Brain (organoid and tissue), 16 donors: ENCODE measurements at places on chromosomes 7 and 10.
A peak's percentile ranks its signal among the peaks of the same experiment; 100 is the strongest.

DNA sequence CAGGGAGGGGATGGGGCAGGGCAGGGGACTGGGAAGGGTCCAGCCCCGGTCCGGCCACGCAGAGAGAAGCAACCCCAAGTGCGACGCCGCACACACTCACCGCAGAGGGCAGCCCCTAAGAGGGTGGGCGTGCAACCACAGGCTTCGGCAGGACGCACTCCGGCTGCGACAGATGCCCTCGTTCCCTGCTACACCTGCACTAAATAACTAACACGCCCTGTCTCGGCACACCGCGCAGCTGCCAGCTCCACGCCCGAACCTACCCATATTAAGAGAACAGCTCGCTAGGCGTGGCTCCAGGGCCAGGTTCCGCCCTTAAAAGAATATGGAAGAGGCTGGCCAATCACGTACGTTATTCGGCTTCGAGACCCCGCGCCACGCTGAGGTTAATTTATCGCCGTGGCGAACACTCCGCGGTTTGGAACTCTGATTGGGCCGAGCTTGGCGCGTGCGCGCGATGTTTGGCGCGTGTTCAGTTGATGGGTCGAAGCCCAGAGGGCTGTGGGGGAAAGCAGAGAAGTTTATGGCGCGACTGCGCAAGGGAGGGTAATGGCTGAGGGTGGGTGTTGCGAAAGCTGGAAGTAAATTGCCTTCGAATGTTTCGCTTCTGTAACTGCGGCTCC lies 91.1 kb downstream of the OR13A1 start:
- peak; percentile 39 for DNase-seq

DNA sequence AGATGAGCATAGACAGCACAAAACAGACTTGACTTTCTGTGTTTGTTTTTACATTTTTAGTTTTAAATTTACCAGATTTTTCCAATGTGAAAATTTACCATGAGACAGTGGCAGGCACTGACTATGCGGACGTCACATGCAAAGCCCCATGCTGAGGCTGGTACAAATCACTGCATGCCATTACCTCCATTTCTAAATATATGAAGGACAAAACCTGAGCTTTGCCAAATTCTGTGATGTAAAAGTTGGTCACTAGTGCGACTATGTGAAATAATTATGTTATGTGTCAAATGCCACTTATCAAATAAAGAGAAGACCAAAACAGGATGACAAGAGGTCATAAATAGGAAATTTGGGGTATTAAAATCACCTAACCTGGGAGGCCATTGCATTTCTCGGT lies 22.1 kb downstream of the NRAP start:
- no peak for DNase-seq

DNA sequence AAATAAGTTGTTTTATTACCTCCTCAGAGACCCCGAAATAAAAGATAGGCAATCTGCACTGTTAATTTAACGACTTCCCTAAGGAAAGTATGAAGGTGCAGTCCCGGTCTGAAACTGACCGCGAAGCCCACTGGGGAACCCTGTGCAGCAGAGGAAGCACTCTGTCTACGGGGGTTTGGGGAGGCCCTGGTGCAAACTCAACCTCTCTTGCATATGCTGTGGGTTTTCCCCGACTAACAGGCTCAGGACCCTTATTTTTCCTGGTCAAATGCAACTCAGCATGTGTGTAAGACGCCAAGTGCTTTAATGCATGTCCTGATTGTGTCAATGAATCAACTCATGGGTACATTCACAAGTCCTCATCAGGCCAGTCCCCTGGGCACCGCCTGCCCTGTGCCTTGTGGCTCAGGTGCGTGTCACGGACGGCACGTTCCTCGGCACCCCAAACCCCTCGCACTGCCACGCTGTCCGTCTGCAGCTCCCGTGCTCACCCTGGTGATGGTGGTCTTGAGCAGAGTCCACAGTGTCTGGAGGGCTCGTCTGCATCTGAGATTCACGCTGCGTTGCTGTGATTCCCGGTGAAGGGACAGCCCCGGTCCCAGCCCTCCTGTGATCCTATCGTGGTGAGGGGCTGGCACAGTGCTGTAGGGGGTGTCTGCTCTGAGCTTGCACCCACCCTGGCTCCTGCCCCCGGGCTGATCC lies 33.8 kb downstream of the JAKMIP3 start:
- no peak for DNase-seq

GRCh38 chr10:30013757-30014156 lies 45.6 kb downstream of the JCAD start:
- DNase-seq = peak; percentile 75

- DNase-seq = peak; percentile 45
These were observed 76.4 kb downstream of the RELN start for GRCh38 chr7:103912891-103913605.

DNA sequence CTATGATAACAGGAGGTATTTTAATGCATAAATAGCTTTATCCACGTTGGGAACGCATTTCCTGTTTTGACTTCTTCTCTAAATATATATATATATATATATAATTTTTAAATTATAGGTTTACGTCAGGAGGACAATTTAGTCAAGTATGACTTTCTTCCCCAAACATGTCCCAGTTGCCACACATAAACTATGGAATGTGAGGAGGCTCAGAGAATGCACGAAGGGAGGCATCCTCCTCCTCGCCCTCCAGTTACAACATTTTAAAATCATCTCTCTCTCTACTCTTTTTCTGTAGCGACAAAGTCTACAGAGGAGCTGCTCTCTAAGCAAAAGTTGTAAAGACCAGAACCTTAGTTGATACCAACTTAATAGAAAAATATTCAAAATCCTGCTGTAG lies 106.9 kb upstream of the LYZL1 start:
- no peak for DNase-seq

DNA sequence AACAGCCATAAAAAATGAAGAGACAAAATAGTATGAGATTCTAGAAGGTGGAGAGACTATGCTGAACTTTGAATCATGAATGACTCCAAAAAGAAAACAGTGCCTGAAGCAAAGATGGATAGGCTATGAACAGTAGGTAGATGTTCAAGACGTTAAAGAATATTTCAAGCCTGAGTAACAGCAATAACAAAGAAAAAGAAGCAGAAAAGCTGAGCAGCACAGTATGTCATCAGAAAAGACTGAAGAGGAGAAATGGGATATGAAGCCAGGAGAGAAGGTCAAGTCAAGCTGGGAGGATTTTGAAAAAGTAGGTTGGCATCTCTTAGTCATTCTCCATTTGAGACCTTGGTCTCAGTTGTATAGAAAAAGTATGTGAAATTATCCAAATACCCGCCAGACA lies 484.4 kb downstream of the SORCS1 start:
- DNase-seq = no peak

DNA sequence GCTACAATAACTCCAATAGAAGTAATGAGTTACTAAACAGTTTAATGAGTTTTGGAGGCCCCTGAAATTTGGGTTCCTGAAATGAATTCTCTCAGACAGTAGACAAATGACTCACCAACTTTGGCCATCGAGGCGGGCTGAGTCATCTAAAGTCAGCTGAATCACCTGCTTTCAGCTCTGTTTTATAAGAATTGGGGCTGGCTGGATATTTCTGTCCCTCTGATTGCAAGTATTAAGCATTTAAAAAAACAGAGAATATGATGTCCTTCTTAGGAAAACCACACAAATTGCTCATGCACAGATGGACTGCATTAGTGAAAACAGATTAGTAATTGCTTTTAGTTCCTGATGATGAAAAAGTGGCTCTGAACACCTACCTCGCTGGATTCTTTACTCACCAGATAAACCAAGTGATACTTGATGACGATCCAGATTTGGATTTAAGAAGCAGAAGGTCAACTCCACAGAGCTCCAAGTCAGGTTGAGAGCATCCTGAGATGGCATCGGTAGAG lies 59.1 kb downstream of the ZNF365 start:
- DNase-seq = no peak

GRCh38 chr7:104650991-104651640 lies 322.7 kb downstream of the LHFPL3 start:
- DNase-seq = peak; percentile 15

GRCh38 chr7:138853448-138853847 lies 55.5 kb upstream of the ATP6V0A4 start:
- DNase-seq = no peak

DNA sequence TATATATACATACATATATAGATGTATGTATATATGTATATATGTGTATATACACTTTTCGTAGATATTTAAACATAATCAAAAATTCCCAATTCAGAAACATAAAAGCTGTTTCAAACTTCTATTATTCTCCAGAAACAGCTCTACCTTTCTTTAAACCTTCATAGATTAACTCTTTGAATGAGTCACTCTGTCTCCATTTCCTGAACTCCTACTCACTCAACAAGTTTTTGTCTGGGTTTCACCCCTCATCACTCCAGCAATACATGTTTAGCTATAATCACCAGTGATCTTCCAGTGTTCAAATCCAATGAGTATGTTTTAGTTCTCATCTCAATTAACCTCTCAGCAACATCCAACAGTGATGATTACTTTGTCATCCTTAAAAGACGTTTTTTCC lies 9.6 kb downstream of the DGKB start:
- no peak for DNase-seq

GRCh38 chr7:132053871-132054270 lies 497.4 kb upstream of the PODXL start:
- DNase-seq = no peak

- DNase-seq = peak; percentile 23
These were observed 36.7 kb downstream of the WAC start for GRCh38 chr10:28569506-28570159.

- DNase-seq = no peak
These were observed 234.4 kb upstream of the SLC26A5 start for GRCh38 chr7:103680161-103681144.

- DNase-seq = no peak
These were observed at the start of gene SSC4D for GRCh38 chr7:76409537-76409936. Gene SSC4D, minus strand, starts transcription at chr7:76409697. Its CDS starts 5,258 bp downstream, at chr7:76404439.

DNA sequence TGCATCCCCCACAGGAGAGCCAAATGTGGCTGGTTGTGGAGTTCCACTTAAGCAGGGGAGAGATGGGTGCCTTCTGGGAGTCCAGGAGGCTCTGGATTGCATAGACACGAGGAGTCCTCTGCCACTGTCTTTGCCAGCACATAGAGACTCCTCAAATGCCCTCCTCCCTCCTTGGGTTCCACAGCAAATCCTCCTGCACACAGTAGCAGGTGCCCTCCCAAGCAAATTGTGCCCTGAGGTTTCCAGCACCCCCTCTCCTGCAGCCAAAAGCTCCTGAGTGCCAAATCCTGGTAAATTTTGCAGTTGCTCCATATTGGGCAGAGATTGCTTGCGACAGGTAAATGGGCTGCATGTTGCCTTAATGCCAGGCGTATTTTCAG lies 5.8 kb downstream of the EVX1 start:
- DNase-seq = no peak

DNA sequence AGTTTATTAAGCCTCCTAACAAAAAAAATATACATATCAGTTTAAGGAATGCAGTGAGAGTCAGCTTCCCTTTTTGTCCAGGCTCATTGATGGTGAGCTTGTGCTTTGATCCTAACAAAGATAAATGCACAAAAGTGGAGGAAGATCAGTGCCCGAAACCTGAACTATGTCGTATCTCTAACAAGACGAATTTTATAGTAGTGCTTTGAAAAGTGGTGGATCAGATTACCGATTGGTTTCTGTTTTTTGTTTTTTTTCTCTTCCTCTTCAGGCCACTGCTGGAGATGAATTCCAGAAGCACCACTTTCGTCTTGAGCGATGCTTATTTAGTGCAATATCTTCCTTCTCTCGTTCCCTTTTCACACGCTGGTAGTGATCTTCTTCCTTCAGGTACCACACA lies 72.8 kb downstream of the RHOBTB1 start:
- no peak for DNase-seq

- no peak for DNase-seq
These were observed 75.7 kb downstream of the VPS41 start for GRCh38 chr7:38833329-38833728.

DNA sequence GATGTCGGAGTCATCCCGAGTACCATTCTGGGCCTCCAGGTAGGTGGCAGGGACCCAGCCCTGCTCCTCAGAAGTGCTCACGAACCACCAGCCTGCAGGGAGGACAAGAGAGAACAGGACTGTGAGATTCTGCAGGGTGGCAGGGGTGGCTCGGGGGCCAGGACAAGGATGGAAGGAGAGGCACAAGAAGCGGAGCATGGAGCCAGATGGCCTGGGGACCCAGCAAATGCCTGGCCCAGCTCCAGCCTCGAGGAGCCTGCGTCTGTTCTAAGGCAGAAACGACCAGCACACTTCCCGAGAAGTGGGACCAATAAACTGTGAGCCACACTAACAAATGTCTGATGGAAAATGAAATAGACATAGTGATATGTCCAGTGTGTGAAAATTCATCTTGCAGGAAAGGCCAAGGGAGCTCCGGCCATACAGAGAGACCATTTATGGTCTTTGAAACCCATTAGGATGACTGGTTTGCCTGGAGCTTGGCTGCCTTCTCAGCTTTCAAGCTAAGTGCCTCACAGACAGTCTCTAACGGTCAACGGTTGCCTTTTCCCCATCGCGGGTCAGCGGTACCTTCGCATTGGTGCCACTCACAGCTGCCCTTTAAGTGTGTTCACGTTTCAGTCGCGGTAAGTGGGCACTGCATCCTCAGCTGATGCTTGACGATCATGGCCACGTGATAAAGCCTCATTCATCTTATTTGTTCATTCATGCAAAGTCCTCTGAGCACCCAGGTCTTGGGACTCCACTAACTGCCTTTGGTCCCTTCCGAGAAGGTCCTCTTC lies 133.8 kb downstream of the NEURL1 start:
- peak; percentile 52 for DNase-seq

DNA sequence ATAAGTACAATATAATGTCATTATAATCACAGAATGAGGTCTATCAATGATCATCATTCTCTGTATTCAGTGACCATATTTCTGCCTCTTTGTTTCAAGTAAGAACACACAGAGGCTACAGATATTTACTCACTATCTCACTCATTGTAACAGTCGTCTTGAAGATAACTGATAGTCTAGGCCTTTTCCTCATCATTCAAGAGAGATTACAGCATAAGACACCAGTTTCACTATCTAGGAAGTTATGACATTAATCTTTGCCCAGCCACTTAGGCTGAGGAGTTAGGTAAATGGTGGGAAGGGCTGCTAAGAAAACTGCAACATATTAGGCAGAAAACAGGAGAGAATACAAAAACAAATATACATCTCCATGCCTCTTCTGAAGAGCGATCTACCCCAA lies 125.3 kb downstream of the CHCHD3 start:
- DNase-seq = no peak
